ENCODE measurements at places on chromosomes 1 and 21. TPM values are rescaled to one million over a fixed set of nuclear protein-coding genes. Genes with fewer than 3 reads are reported as not detected.

GRCh38 chr1:45394342-45394741, 54.1 kb upstream of the MUTYH start:
- peak; percentile 36 for DNase-seq

CRYAA gene
- total RNA-seq: not detected

- DNase-seq: no peak
These were observed 29.0 kb downstream of the PTAFR start for GRCh38 chr1:28147264-28148094.

- DNase-seq: peak; percentile 79
These were observed 10.3 kb downstream of the ALX3 start for GRCh38 chr1:110060034-110060661.

DNA sequence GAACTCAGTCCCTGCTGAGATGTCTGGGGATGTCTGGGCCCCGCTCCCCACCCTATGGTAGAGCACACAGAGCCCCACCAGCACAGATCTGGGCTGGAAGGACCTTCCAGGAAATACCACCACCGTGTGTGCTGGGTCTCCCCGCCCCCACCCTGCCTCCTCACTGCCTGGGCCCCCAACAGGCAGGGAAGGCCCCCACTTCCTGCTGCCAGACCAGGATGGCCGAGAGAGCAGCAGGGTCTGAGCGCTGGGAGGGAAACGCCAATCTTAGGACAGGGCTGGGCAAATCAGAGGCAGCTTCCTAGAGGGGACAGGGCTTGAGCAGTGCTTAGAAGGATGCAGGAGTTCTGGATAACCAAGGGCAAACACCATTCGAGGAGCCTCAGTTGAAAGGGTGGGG, 11.9 kb downstream of the ADGRB2 start:
- no peak for DNase-seq

DNA sequence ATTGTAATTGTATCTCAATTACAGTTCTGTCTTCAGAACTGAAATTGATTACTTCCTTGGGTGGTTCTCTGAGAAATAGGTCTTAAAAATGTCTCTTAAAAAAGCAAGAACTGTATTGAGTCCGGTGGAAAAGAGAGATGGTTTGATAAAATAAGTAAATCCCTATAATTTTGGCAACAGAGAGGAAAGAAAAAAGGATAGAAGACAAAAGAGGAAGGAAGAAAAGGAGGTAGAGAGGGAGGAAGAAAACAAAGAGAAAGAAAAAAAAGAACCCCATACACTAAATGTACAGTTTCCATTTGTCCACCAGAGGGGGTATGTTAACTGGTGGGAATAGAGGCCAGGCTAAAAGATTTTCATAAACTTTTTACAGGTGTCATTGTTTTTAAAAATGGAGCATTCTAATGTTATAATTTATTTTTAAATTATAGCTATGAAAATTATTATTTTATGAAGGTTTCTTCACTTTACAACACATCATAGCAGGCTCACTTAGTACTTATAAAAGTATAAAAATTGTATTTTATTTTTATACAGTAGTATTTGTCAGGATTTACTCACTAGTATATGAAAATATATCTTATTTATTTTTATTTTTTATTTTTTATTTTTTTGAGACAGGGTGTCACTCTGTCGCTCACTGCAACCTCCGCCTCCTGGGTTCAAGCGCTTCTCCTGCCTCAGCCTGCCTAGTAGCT, 2.1 kb upstream of the UBE2T start:
- DNase-seq: peak; percentile 70

- no peak for DNase-seq
These were observed 37.5 kb upstream of the KIF21B start for GRCh38 chr1:201061049-201061448.

GRCh38 chr1:153661111-153661708, 2.7 kb downstream of the SNAPIN start:
- DNase-seq: no peak

GRCh38 chr1:93804412-93804811, 74.6 kb downstream of the DNTTIP2 start:
- DNase-seq: peak; percentile 62

DNA sequence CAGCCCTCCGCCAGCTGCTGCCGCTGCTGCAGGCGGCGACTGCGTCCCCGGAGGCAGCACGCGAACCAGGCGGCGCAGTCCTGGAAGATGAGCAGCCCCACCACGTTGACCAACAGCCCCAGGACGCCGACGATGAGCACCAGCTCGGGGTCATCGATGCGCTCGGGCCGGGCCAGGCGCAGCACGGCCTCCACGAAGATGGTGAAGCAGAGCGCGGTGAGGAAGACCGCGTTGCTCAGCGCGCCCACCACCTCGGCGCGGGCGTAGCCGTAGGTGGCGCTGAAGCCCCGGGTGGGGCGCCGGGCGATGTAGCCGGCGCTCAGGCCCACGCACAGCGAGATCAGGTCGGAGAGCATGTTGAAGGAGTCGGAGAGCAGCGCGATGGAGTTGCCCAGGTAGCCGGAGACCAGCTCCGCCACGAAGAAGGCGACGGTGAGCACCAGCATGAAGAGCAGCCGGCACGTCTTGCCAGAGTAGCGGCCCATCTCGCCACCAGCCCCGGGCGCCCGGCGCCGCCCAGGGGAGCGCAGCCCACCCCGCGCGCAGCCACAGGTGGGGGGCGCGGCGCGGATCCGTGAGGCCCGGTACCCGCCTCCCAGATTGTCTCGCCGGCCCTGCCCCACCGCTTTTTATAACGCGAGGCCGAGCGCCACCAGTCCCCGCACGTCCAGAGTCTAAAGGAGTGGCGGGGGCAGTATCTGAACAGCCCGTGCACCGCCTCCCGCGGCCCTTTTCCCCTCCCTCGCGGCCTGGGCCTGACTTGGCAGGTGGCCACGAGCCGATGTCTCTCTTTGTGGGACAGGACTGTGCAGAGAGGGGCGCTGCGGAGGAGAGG, at the start of gene SLC30A10:
TSS of gene SLC30A10 (minus strand) at position 602 of the 835 bp plus-strand sequence. CDS start at position 485, 117 bp downstream.
- no peak for DNase-seq

KRTAP19-3 gene
- total RNA-seq: not detected

- DNase-seq: no peak
These were observed 3.9 kb upstream of the CD1C start for GRCh38 chr1:158285756-158286241.

PRRX1 gene
- total RNA-seq: 0.13 TPM

TMPRSS2 gene
- not detected for total RNA-seq

- no peak for DNase-seq
These were observed 992 bp downstream of the TENT5C start for GRCh38 chr1:117606649-117607430.

DNA sequence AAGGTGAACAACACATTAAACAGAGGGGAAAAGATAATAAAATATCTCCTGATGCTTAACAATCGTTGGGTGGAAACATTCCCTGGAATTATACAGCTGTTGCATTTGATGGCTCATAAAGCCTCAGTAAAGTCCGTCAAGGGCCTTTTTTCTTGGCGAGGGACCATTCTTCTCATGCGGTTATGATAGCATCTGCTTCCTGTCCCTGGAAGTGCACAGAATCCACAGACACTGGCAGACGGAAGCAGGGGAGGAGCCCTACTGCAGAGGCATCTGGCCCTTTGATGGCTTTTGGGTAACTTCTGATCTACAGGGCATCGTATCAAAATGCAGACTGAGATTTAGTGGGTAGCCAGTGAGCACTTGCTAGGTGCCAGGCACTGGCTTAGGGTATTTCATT, 286.9 kb downstream of the KIF26B start:
- DNase-seq: no peak

PROX1 gene
- total RNA-seq: 0.13 TPM

- DNase-seq: no peak
These were observed 598.3 kb upstream of the ZP4 start for GRCh38 chr1:238489006-238489405.

GRCh38 chr1:30775433-30775975, 17.9 kb upstream of the LAPTM5 start:
- no peak for DNase-seq

GRCh38 chr1:19477284-19478249, 7.8 kb downstream of the CAPZB start:
- DNase-seq: no peak

DNA sequence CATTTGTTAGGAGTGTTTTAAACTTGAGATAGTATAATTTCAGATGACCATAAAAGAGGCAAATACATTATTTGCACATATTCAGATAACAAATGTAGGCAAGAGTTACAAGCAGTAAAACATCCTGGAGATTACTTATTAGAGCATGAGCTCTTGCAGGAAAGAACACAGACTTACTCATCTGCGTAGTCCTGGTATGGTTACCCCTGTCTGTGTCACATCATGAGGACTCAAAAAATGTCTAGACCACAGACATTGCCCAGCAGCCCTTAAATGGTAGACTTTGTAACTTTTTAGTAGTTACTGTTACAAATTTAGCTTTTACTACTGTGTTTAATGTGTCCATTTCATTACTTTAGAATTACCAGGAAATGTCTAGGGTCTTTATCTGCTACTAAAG, 12.8 kb downstream of the CACHD1 start:
- no peak for DNase-seq

KCNE2 gene
- total RNA-seq: not detected

TRIM67 gene
- total RNA-seq: 0.03 TPM

KPRP gene
- total RNA-seq: not detected

- DNase-seq: peak; percentile 74
These were observed 97.5 kb upstream of the CTTNBP2NL start for GRCh38 chr1:112298558-112298957.

DNA sequence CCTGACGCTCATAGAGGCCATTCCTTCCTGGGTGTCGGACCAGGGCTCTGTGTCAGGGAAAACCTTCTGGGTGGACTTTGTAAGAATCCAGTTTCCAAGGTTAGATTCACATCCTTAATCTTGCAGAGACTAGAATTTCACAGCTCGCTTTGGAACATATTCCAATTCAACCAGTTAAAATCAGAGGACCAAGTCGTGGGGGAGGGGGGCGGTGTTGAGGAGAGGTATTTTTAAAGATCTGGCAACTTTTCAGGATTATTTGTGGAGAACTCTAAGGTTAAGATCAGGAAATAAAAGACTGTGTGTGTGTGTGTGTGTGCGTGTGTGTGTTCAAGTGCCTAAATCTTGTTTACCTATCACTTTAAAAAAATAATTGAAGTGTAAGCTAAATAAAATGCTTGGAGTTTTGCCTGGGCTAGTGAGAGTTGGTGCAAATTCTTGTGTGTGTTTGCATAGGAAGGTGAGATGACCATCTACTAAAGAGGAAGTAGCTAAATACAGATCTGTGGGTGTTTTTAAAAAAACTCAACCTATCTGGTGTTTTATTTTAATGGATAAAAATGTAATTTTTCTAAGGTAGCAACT, 21.8 kb downstream of the TENT5C start:
- DNase-seq: no peak

DNA sequence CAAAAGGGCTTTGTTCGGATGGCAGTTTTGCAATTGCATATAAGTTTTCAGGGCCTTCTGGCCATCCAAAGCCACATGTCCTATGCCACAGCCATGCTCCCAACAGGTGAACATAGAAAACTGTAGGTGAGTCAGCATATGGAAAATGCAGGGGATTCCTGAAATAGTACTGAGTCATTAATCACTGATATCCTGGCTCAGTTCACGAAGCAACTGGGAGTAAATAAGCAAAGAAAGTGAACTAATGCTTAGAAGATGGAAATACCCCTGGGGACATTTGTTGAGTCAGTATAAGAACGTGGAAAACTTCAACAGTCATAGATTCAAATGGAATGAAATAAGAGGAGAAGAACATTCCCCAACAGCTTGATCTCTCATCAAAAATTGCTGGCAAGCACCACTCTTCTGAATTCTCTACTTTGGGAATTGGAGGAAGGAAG, 148.9 kb upstream of the RUNX1 start:
- DNase-seq: no peak

- no peak for DNase-seq
These were observed 114.2 kb upstream of the NR5A2 start for GRCh38 chr1:199913318-199913717.

DNA sequence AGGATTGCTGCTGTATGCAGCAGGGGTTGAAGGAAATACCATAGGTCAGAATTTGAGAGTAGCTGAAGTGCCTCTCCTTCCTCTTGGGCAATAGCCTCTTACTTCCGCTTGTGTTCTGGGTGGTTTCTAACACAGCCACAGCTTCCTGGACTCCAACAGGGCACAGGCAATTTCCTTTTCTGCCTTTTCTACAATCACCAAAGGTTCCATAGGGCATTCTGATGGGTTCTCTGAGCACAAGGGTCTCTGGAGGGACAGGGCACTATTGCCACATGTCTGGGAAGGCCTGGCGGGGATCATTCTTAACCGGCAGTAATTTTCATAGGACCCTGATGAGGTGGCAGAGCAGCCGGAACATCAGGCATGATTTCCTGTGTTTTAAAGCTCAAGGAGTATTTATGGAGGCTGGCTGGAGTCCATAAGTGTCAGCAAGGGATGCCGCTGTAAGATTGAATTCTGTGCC, 5.5 kb upstream of the AGTRAP start:
- no peak for DNase-seq

- no peak for DNase-seq
These were observed 10.1 kb downstream of the ADPRS start for GRCh38 chr1:36098650-36099365.

DNA sequence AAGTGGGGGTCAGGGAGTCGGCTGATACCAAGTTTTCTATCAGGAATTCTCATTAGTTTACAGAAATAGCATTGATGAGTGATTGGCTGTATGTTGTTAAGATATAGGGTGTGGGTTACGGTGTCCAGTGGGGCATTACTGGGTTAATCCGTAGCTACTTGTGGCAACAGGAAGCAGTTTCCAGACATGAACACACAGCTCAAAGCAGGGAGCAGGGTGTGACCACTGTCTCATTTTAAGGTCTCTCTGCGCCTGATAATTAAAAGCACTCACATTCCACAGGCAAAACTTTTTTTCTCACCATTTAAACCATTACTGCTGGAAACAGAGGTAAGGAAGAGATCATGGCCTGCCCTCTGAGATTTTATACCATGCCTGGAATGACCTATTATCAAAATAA, 114.9 kb downstream of the SIK1 start:
- DNase-seq: no peak

DNA sequence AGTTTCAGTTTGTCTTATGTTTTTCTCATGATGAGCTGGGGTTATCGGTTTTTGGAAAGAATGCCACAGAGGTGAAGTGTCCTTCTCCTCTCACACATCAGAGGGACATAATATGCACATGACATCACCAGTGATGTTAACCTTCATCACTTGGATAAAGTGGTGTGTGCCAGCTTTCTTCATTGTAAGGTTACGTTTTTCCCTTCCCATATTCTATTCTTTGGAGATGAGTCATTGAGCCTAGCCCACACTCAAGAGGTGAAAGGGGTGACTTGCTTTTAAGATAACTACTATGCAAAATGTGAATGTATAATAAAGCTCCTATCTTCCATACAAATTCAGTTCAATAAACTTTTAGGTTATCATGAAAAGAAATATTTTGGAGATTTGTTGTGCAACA, 36.7 kb upstream of the MAGI3 start:
- no peak for DNase-seq
